ENCODE measurements at places on chromosomes 5 and 9.
A peak's percentile ranks its signal among the peaks of the same experiment; 100 is the strongest.

- DNase-seq, result peak; percentile 13
Measured at GRCh38 chr5:2278825-2279456, 396.2 kb upstream of the IRX4 start.

DNA sequence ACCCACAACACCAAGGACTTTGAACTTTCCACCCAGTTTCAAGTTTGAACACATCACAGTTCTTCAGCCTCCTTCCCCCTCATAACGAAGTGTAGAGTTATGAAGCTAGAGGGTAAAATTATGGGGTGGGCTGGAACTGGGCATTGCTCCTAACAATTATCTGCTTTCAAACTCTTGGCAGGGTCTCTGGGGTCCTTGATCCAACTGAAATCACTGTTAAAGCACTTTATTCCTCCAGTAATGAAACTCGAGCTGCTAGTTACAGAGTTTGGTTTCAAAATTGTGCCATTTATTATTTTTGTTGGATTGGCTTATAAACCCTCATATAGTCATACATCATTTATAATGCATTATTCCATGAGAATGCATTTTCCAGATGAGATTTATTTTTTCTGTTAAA lies 158.5 kb downstream of the RGS3 start:
- DNase-seq, result no peak

GRCh38 chr9:69513141-69513820 lies 158.9 kb downstream of the APBA1 start:
- no peak for DNase-seq

DNA sequence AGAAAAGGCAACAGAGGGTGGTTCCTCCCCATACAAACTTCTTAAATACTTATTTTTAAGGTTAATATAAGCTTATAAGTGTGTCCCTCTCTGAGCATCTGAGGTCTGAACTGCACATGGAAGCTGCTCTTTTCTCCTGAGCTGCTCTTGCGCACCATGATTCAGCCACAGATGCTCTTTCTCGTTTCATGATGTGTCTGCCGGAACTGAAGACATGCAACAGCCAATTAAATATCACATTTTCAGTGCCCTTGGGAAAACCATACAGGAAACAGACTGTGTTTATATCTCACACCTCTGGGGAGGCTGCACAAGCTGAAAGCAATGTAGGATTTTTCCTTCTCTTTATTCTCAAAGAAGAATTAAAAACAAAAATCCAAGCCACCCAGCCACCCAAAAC lies 96.8 kb upstream of the NREP start:
- no peak for DNase-seq

DNA sequence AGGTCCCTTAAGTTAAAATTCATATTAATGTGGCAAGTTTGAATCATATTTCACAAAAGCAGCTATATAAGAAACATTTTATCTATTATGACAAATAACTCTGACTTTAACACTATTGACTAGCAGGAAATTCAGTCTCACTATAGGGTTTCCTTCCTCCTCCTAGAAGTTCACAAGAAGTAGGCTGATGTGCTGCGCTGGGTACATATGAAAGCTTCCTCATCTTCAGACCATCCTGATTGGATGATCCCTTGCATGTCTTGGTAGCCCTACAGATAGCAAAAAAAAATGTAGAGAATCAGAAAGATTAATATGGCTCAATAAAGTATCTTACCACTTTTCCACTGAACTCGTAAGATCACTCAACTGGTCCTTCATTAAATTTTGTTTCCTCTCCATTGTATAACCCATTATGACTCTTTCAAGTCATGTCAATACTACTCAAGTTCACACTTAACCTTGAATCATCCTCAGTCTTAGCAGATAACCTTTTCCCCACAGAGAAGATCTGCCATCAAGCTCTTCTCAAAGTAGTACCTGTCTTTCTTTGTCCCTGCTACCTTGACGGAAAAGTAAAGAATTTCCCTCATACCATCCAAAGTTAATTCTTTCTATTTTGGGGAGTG lies 11.5 kb upstream of the PSIP1 start:
- no peak for DNase-seq

DNA sequence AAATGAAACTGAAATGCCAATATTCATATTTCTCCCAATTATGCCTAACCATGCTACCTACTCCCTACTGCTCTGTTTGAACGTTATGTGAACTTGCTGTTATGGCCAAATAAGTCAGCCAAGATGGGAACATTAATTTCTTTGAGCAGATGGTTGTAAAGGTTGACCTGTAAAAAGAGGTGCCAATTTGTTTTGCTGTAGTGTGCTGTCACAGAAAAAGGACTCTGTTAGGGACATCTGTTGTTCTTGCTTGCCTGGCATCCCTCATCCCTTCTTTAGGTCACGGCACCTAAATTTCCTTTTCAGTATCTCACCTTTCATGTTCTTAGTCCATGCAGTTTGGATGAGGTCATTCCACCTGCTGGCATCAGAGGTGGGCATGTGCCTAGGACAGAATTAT lies 35.4 kb downstream of the GDNF start:
- no peak for DNase-seq

- no peak for DNase-seq
Measured at GRCh38 chr5:138651058-138651766, 76.0 kb upstream of the HSPA9 start.

DNA sequence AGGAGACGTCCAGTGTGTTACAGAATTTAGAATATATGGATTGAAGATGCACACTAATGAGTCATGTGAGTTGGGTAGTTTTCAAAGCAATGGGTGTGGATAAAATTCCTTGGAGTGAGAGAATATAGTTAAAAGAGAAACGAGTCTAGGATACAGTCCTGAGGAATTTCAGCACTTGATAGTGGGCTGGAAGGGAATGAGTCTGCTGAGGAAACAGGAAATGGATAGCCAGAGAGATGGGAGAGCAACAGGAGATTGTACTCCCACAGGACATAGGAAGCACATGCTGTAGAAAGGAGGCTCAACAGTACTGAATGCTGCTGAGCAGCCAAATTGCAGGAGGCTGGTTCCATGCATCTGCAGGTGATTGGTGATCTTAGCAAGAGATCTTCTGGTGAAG lies 68.1 kb downstream of the FBN2 start:
- no peak for DNase-seq

DNA sequence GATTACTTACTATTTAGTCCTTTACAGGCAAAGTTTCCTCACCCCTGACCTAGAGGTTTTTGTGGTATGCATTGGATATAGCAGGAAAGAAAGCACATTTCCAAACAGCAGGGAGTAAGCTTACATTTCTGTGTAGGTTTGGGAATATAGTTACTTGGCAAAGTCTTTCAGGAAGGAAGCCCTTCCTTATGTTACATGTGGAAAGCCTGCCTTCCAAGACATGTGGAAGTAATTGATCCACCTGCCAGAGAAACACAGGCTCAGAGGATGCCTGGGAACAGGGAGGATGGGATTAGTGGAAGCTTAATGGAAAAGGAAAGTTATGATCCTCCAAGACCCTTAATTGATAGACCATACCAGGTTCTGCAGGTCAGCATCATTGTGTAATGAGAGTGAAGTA lies 87.3 kb upstream of the PPP1R2B start:
- no peak for DNase-seq

Data from activated effector memory CD4-positive, alpha-beta T cell treated with anti-CD3 and anti-CD28 coated beads, Interleukin-2, amount 50 U/mL, for 16 hours (primary cell).